ENCODE measurements at places on chromosomes 3 and 15.

DNA sequence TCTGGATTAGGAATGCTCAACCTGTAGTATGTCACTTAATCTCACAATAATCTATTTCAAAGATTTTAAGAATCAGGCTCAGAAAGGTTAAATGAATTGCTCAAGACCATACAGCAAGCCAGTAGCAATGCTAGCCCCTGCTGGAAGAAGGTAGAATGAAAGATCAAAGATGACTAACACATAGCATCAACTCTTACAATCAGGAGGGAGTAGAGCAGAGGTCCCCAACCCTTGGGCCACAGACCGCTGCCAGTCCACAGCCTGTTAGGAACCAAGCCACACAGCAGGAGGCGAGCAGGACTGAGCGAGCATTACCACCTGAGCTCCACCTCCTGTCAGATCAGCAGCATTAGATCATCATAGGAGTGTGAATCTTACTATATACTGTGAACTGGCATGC is 15.5 kb upstream of the GATM start:
- no peak for DNase-seq

DNA sequence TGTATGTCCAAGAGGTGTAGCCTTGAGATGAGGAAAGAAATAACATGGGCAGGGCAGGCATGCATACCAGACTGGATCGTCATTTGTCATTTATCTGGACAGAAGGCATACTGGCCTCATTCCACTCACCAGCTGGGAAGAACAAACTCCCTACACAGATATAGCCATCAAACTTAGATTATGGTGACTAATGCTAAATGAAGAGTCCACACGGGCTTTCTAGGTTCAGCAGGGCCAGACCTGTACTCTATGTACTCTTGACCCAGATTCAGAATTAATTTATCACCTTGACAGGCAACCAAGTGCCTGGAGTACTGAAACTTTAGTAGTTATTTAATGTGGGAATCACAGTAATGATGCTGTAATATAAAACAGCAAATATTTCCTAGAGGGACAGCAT is 164.3 kb upstream of the IL12A start:
- no peak for DNase-seq

- no peak for DNase-seq
These were observed 14.4 kb upstream of the SENP7 start for GRCh38 chr3:101527441-101527840.

- no peak for DNase-seq
These were observed 27.9 kb downstream of the FBXO45 start for GRCh38 chr3:196596355-196596754.

GRCh38 chr15:87752250-87752951 is 504.1 kb downstream of the NTRK3 start:
- DNase-seq: no peak

Data from Kasumi-1 (cell line).